ENCODE measurements at places on chromosomes 13 and 19.

GRCh38 chr13:30022256-30022655 lies 171.8 kb upstream of the UBL3 start:
- no peak for DNase-seq

DNA sequence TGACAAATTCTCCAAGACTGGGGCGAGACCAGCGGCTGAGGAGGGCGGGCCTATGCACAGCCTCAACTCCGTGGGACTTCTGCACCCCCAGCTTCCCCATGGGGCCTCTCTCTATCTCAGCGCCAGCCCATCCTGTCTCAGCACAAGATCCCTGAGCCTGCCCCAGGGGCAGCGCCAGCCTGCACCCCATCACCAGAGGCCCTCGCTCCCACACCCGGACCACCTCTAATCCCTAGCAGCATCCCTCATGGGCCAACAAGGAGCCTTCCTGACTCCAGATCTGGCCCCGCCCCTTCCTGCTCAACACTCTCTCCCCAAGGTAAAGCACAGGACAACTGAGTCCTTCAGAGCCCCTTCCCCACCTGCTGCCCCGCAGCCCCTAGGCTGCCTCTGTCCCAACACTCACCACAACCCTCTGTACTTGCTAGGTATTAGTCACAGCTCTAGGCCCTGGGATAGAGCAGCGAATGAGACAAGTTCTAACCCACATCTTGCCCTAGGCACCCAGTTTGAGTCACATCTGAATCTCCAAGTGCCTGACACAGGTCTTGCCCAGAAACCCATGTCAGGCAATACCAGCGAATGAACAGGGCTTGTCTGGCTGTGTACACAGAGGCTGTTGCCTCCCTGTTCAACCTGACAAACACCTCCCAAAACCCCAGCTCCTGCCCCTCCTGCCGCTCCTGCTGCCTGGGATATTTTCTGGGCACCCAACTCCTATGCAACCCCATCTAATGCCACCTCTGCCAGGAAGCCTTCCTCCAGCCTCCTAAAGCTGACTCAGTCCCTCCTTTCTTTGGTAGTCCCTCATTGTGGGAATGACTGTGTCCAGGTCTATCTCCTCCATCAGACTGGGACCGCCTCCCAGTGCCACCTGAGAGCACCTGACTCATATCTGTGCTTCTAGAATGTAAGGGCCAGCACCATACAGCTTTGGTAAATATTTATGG lies 18.6 kb downstream of the GRIK5 start:
- no peak for DNase-seq

GRCh38 chr19:3451451-3451866 lies 28.9 kb downstream of the SMIM24 start:
- DNase-seq: no peak

- DNase-seq: no peak
These were observed 526.0 kb upstream of the SPRY2 start for GRCh38 chr13:80866921-80867320.

- no peak for DNase-seq
These were observed 947 bp downstream of the ATP4B start for GRCh38 chr13:113656831-113657671.

GRCh38 chr19:39832341-39833083 lies 1.4 kb downstream of the DYRK1B start:
- no peak for DNase-seq

- DNase-seq: no peak
These were observed 144.6 kb downstream of the GGACT start for GRCh38 chr13:100443998-100444328.

DNA sequence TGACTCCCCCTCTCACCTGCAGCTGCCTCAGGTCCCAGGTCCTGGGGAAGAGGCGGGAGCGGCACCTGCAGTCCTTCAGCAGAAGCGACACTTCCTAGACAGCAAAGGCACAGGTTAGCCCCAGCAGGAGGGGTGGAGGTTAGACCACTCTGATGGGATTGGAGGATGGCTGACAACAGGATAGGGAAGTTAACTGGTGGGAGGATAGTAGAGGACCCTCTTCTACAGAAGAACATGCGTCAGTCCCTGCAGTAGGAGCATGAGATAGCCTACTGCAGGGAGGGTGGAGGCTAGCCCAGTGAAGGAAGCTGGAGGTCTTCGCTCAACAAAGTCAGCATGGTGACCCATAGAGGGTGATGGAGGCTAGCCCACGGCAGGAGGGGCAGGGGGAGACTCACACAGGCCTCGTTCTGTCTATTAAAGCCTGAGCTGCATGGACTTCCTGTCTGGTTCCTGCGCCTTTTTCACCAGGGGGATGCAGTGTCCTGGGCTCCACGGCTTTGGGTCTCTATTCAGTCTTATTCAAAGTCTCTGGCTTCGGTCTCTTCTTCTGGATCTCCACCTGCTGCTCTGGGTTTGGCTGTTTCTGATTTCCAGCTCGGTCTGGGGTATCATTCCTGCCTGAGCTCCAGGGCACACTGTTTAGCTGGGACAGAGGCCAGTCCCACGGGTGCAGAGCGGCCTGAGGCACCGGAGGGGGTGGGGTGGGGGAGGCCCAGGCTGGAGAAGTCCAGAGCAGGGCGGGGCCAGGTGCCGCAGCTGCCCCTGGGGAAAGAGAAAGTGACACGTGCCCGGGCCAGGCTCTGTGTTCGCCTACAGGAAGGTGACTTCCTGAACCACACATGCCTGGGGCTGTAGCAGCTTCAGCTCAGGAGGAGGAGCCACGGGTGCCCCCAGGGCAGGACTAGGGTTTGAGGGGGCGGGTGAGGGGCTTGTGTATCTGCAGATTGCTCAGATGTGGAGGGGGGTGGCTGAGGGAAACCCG lies 7.3 kb downstream of the IFNL3 start:
- no peak for DNase-seq

- DNase-seq: no peak
These were observed 19.0 kb downstream of the CCDC8 start for GRCh38 chr19:46394402-46394797.

- no peak for DNase-seq
These were observed 6.7 kb downstream of the ERCC5 start for GRCh38 chr13:102852556-102852955.

- no peak for DNase-seq
These were observed 18.0 kb downstream of the AKAP8L start for GRCh38 chr19:15400521-15401396.

GRCh38 chr19:11639245-11639601 lies 41.9 kb downstream of the ZNF627 start:
- DNase-seq: no peak

GRCh38 chr13:98664924-98665637 lies 87.4 kb downstream of the SLC15A1 start:
- no peak for DNase-seq

GRCh38 chr13:83272076-83272475 lies 610.2 kb downstream of the SLITRK1 start:
- peak; percentile 4 for DNase-seq

- peak; percentile 7 for DNase-seq
These were observed 14.3 kb downstream of the ZBTB7A start for GRCh38 chr19:4052114-4052992.

- DNase-seq: no peak
These were observed 24.4 kb downstream of the CELF5 start for GRCh38 chr19:3248728-3249326.

- peak; percentile 28 for DNase-seq
These were observed 3.9 kb upstream of the SSBP4 start for GRCh38 chr19:18415178-18415867.

DNA sequence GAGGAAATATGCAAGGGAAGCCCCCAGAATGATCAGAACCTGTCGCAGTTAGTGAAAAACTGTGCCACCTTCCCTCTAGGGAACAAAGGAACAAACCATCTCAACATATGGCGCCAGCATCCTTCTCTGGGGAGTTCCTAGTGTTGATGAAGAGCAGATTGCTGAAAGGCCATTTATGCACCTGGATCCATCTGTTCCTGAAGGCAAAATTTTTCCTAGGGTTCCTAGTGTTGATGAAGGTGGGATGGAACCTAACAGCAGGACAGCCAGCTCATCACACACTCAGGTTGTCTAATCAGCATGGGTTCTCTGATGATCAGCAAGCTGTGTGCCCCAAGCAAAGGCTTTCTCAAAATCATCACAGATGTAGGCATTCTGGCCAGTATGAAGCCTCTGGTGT lies 32.6 kb downstream of the ZNF473 start:
- DNase-seq: no peak

GRCh38 chr13:75258159-75258782 lies 223.7 kb downstream of the TBC1D4 start:
- DNase-seq: peak; percentile 6

- DNase-seq: no peak
These were observed at the start of gene C19orf38 for GRCh38 chr19:10848230-10848856. Gene C19orf38, plus strand, starts transcription at chr19:10848415. Its CDS starts 94 bp downstream, at chr19:10848509.

GRCh38 chr13:30802953-30803478 lies 67.7 kb downstream of the ALOX5AP start:
- DNase-seq: peak; percentile 84

GRCh38 chr13:77616027-77616426 lies 80.5 kb downstream of the SCEL start:
- no peak for DNase-seq

DNA sequence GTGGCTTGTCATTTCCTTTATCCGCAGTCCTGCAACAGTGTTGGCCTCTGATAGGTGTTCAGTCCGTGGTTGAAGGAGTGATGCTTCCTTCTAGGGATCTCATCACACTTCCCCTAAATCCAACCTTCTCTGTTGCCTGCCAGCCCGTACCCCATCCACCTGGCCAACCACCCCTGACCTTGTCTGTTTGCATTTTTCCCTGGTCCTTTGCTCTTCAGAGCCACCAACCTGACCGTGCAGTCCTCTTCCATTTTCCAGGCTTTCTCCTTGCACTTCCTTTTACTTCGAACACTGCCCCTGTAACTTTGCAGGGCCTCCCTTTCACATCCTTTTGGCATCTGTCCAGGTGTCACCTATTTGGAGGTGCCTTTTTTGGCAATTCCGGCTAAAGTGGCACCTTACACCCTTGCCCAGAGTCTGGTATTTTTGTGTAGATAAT lies 696 bp downstream of the ZNF460 start:
- DNase-seq: no peak

- DNase-seq: peak; percentile 69
These were observed 30.2 kb downstream of the C19orf81 start for GRCh38 chr19:50679177-50680125.

DNA sequence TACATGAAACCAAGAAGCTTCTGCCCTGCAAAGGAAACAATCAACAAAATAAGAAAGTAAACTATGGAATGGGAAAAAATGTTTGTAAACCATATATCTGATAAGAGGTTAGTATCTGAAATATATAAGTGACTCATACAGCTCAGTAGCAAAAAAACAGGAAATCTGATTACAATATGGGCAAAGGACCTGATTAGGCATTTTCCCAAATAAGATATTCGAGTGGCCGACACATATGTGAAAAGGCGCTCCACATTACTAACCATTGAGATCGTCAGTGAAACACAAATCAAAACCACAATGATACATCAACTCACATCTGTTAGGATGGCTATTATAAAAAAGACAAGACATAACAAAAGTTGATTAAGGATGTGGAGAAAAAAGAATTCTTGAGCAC lies 2818.6 kb upstream of the PCDH20 start:
- no peak for DNase-seq

DNA sequence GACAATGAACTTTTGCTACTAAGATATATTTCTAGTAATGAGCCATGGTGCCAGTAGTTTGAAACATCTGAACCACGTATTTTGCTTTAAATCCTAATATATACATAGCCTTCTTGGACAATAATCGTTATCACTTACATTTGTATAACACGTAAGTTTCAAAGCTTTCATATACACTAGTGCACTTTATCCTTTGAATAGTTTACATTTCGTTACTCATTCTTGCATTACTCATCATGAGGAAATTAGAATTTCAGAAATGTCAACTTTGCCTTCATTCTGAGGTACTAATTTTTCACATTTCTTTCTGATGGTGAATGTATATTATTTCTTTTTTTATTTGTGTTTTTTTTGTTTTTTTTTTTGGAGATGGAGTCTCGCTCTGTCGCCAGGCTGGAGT lies 5.8 kb downstream of the KBTBD7 start:
- DNase-seq: no peak

DNA sequence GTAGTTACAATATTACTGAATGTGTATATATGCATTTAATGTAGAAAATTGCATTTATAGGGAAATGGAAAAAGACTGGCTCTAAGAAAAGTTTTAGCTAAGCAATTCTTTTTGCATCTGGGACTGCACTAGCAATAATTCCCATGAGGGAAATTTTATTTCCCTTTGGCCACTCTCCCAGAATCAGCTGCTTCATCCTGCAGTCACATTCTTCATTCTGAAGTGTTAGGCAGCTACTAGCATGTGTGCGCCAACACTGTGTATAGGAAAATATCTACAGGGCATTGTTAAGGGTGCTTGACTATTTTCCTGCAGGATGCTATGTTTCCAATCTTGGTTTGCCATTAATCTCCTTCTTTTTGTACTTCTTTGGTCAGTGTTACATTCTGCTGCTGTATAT lies 312.8 kb upstream of the PCDH20 start:
- no peak for DNase-seq

DNA sequence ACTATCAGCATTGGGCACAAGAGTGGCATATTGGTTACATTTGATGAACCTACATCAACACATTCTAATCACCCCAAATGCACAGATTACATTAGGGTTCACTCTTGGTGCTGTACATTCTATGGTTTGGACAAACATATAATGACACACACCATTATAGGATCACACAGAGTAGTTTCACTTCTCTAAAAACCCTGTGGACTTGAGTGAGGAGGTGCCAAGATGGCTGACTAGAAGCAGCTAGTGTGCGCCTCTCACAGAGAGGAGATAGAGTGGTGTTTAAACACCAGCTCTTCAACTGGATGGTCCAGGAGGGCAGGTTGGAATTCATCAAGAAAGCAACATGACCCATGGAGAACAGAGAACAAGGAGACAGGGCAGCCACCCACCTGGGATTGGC lies 265.6 kb downstream of the TDRD3 start:
- DNase-seq: no peak

- DNase-seq: no peak
These were observed 27.3 kb downstream of the MYCBP2 start for GRCh38 chr13:77299587-77299986.

DNA sequence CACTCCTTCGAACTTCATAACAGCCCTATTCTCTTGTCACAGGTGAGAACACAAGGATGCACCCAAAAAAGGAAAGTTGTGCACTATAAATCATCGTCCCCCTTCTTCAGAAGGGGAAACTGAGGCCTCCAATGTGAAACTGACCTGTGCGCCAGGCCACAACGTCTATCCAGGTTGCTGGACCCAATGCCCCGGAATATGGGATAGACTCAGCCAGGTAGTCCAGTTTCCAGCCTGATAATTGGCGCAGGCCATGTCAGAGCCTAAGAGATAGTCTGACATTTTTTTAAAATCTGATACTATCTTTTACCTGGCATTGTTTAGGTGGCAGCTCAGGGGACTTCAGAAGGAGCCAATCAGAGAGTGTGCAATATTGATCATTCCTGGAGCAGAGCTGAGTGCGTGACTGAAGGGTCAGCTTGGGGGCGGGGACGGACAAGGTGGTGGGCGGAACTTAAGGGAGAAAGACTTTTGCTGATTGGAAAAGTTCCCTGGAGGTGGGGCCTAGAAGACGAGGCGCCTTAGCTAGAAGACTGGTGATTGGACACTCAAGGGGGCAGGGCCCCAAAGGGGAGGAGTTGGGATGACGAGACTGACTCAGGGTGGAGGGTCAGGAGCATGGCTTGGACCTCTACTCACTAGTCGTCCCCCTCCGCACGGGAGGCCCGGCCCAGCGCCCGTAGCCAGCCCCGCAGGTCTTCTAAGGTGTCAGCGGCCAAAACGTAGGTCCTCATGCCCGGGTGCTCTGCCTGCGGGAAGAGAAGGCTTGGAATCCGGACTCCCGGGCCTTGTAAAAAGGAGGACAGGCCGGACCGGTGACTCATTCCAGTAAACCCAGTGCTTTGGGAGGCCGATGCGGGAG lies 8.5 kb downstream of the PLEKHA4 start:
- no peak for DNase-seq

- no peak for DNase-seq
These were observed 27.6 kb downstream of the EDNRB start for GRCh38 chr13:77891041-77891440.
